CD14-positive monocyte (primary cell): ENCODE measurements at places on chromosomes 5 and 9.
A peak's percentile ranks its signal among the peaks of the same experiment; 100 is the strongest.

- DNase-seq = no peak
Observed at GRCh38 chr5:73278693-73279092, 105.7 kb downstream of the TMEM174 start.

DNA sequence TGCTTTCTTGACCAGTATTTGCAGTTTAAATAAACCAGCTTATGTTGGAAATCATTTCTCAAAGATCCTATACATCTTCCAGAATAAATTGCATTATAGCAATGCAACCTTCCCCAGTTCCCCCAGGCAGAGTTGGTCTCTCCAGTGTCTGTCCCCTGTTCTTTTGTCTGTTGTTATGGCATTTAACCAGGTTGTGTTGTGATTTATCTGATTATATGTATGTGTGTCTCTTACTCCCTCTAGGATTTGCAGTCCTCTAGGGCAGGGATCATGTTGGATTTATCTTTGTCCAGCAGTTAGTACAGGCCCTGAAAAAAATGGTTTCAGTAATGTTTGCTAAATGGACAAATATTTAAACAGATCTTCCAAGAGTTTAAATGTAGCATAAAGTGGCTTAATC, 17.3 kb downstream of the GARNL3 start:
- DNase-seq = no peak

GRCh38 chr9:117697046-117697445, 7.2 kb upstream of the TLR4 start:
- no peak for DNase-seq

GRCh38 chr5:158492841-158493242, 606.9 kb downstream of the EBF1 start:
- DNase-seq = no peak

DNA sequence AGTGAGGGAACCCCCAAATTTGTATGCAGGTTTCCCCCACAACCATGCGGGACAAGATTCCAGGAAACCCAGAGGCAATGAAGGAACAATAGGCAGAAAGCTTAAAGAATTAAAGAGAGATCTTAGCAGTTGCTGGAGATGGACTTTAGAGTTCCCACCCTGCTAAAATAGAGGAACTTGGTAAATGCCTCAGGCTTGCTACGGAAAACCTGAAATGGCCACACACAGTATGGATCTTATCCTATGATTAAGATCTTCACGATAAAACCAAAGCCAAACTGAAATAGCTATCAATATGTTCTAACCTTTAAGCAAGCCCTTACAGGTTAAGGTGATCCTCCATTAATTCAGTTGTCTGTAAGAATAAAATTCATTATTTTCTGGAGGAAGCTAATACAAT, 148.3 kb downstream of the RANBP17 start:
- peak; percentile 4 for DNase-seq
